AG08396 (cell line): ENCODE measurements at places on chromosomes 4 and X.

DNA sequence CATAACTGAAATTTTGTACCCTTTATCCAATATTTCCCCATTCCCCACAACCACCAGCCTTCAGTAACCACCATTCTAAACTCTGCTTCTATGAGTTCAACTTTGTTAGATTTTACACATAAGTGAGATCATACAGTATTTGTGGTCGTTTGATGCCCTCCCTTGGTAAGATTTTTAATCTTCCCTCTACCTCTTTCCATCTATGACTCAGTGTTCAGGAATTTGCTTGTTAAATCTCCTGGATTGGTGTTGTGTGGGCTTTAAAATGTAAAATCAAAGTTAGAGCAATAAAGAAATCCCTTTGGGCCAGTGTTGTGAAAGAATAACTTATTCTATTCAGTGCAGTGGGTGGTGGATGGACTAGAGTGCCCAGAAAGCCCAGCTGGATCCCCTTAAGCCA is 37.4 kb downstream of the SLC16A2 start:
- no peak for DNase-seq

DNA sequence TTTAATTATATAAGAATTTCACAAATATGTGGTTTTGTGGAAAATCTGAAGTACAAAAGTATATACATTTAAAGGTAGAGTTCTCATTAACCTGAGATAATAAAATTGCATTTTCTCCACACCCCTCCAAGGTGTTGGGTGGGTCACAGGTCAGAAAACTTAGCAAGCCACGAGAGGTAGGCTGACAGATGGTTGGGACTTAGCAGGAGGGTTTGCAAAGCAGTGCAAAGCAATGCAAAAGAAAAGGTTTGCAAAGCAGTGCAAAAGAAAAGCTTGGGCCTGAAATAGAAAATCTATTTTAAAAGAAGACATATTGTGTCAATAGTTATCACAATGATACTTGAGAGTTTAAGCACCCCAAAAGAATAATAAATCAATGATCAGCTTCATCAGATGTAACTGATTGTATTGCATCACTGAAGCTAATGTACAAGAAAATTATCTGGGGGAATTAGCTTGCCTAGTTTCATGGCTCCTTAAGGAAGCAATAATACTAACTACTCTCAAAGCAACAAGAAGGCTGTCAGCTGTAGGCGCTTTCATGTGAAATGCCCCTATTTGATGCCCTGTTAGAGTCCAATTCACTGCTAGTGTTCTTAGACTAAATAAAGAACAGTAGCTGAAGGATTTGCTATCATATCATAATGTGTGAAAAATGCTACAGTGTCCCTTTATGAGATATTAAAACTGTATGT is 319.5 kb downstream of the KCNIP4 start:
- no peak for DNase-seq

DNA sequence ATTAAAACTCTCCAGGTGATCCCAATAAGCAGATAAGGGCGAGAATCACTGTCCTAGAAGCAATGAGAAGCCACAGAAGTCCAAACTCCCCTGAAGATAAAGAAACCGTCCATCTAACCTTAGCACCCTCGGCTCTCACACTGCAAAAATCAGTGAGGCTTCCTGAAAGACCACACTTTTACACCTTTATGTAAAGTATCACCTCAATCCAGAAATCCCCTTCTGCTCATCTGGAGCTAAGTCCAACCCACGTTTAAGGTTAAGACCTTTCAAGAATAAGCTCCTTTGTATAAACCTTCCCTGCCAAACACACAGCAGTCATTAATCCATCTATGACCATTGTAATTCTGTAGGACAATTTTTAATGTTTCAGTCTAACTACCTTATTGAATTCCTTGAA is 41.7 kb downstream of the LIN54 start:
- no peak for DNase-seq

DNA sequence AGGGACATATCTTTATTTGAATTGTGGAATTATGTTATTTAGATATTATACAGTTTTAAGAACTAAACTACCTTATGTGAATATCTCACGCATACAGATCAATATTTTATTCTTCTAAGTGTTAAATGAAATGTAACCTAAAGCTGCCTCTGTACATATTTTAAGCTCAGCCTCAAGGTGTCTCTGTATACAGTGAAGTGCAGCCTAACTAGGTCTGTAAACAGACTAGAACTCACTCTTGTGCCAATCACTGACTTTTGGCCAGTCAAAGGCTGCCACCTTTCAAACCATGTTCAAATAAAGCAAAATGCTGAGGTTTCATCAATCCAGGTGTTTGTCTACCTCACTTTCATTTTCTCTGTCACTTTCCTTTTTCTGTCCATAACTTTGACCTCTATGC is 1074.5 kb upstream of the PRKX start:
- DNase-seq: no peak

GRCh38 chr4:173038192-173038896 is 130.3 kb upstream of the GALNT7 start:
- no peak for DNase-seq

- no peak for DNase-seq
Measured at GRCh38 chr4:65918212-65918611, 247.9 kb upstream of the EPHA5 start.

DNA sequence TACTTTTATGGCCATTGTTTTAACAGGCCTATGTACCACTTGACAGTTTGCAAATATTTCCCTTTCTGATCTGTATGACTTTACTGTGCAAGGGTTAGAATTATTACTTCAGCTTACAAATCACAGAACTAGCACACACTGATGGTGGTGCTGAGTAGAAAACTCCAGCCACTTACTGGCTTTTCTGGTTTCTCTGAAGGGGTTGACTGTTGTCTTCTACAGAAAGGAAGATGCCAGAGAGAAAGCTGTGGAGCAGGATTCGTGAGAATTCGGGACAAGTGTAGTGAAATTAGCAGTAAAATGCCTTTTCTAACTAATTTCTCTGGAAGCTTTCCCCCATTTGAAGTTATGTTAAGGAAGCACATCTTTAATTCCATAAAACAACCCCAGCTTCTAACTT is 46.6 kb upstream of the GK2 start:
- DNase-seq: no peak
